Placental pericyte (primary cell): ENCODE measurements at places on chromosomes 12 and 14. TPM values are rescaled to one million over a fixed set of nuclear protein-coding genes. Genes with fewer than 3 reads are reported as not detected.

The CISTR gene
- not detected in 2 replicates for total RNA-seq

The PRKD1 gene
- 5.3 and 5.7 TPM in 2 replicates for total RNA-seq

The GPRC5D gene
- not detected in 2 replicates for total RNA-seq

The MVK gene
- total RNA-seq = 31.6 and 38.7 TPM in 2 replicates

The KLHL33 gene
- under 0.01 TPM in 1 of 2 replicates, not detected in the other for total RNA-seq

The KRT83 gene
- total RNA-seq = not detected in 2 replicates

The SLCO1B1 gene
- total RNA-seq = not detected in 2 replicates
